ENCODE measurements at places on chromosomes 3 and 15.

DNA sequence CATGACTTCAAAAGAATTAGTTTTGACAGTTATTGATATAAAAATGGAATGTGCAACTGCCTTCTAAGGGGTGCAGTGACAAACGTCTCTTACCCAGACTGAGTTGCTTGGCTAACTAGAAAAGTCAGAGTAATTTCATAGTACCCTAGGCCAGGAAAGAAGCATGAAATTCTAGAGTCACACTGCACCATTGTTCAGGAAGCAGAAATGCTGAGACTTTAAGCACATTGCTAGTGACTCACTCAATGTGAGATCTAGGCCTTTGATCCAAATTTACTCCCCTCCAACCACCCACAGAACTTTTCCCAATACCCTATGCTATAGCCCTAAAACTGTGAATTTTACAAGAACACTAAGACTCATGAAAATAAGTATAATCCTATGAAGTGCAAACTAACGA, 110.8 kb downstream of the DUT start:
- no peak for DNase-seq

DNA sequence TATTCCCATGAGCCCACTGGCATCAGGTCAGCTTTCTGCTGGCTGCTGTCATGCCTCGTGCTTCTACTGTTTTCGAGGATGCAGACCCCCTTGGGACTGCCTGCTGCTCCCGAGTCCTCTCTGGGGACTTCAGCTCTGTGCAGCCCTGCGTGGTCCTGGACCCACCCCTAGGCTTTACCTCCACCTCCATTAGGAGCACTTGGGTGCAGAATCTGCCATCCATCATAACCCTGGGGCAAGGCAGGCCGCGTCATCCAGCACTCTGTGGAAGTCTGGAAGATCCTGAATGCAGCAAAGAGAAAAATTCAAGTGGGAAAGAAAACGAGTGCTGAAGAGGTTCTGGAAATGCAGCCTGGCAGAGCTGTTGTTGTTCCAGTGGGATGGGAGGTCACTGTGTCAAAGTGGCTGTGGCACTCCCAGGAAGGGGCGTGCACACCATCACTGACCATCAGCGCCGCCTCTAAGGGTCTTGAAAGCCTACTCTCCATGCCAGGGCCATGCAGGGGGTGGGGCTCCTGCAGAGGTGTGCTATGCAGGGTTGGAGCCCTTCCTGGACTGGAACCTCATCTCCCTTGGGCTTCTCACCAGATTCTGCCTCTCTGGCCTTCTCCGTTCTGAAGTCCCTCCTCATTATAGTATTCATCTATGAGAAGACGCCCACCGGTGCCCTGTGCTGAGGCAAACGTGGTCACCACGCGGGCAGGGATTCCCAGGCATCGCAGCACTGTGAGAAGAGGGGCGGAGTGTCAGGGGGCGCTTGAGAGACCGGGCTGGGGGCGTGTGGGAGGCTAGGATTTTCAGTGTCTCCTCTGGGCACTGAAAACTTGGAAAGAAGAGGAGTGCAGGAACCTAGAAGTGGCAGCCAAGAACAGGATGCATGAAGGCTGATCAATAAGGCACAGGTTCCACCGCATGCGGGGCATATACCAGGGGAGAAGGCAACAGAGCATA, 12.5 kb downstream of the EPB42 start:
- DNase-seq, result no peak

DNA sequence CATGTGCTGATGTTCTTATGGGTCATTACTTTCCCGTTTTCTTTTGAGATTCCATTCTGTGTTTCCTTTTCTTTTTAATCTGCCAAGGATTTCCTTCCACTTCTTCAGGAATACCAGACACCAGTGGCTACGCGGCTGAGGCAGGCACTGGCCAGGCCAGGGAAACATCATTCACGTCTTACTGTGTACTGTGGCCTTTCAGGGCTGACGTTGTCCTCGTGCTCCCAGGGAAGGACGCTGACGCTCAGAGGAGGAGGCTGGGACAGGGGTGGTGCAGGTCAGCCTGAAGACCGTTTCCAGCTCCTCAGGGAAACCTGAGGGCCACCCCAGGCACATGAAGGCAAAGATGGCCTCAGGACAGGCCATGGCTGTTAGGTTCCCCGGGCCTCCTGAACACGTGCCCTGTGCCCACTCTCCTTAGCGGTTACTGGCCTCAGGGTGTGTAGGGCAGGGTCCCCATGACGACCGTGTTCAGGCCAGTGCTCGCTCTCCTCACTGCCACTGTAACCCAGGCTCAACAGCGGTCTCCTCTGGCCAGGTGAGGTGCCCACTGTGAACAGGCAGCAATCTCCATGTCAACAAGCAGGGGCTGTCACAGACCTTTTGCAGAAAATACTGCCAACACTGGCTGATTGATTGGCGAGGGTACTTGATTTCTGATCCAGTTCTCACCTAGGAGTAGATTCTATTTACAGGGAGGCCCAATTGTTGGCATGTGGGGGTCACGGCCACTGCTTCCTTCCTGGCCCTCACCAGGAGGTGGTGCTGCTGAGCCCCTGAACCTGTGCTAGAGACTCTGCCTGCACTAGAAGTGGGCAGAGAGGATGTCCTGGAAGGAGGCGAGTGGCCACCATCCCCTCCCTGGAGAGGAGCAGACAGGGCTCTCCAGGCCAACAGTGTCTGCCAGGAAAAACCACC, 169.5 kb downstream of the ATP10A start:
- no peak for DNase-seq

- no peak for DNase-seq
Observed at GRCh38 chr3:61780455-61781228, 219.3 kb downstream of the PTPRG start.

- no peak for DNase-seq
Observed at GRCh38 chr15:39774688-39775267, 7.9 kb downstream of the FSIP1 start.

DNA sequence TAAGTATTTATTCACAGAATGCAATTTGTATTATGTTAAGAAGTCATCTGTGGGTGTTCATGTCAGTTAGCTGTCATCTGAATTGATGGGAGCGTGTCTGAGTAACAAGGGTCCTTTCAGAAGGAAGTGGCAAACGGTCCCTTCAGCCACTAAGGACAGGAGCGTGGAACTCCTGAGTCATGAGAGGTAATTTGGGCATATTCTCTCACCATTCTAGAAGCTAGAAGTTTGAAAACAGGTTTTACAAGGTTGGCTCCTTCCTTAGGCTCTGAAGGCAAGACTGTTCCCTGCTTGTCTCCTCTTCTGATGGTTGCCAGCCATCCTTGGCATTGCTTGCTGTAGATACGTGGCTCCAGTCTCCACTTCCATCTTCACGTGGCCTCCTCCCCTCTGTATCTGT, 19.7 kb downstream of the ABHD2 start:
- DNase-seq, result no peak

- DNase-seq, result no peak
Observed at GRCh38 chr15:50418041-50418583, 6.1 kb upstream of the USP8 start.

- no peak for DNase-seq
Observed at GRCh38 chr3:5458526-5458925, 271.0 kb downstream of the EDEM1 start.

DNA sequence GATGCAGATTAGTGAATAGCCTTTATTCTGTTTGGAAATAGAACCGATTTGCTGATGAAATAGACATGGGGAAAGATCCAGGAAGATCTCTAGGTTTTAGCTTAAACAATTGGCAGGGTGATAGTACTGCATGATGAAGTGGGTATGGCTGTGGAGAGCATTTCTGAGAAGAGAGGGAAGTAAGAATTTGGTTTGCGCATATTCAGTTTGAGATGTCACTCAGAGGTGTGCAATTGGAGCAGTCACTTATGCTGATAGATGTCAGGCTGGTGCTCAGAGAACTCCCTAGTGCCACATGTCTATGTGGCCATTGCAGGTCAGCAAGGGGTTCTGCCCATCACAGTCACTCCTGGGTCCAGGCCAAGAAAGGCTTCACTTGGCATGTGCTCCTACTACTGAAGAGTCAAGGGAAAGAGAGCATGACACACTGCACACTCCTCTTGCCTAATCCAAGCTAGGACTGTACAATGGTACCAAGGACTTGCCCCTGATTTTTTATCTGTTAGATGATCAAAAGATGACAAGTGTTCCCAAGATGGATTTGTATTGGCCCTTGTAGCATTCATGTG, 57.2 kb upstream of the ST8SIA2 start:
- DNase-seq, result no peak

GRCh38 chr3:14282001-14282705, 103.5 kb downstream of the LSM3 start:
- no peak for DNase-seq

- DNase-seq, result no peak
Observed at GRCh38 chr3:13259831-13260230, 160.3 kb downstream of the NUP210 start.

DNA sequence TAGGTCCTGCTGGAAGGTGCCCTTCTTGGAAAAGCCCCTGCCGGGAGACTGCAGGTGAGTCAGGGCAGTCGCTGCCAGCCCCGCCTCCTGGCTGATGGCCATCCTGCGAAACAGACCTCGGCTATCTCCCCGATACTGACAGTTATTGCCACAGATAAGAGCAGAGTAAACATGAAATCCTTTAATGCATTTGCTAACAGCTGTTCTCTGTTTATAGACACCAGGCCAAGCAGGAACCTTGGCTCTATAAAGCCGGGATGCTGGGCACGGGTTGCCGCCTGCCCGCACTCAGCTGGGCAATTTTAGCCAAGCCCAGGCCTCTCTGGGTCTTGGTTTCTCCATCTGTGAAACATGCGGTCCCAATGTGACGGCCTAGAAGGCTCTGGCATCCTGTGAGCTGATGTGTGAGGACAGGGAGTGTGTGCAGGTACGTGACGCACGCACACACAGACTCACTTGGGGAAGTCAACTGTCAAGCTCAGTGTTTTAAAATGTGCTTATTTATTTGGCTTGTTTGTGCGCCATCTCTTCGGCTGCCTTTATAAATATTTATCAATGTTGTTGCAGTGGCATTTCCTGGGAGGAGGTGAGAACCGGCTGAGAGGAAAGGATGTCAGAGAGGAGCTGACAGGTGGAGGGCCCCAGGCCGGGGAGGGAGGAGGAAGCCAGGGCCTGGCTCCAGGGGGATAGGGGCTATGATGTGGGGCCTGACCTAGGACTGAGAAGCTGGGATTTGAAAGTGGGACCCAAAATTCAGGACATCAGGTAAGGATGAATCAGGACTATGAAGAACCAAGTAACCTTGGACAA, 50.8 kb upstream of the PRR23E start:
- no peak for DNase-seq

- no peak for DNase-seq
Observed at GRCh38 chr15:62558640-62559380, 393.7 kb upstream of the C2CD4B start.

- DNase-seq, result no peak
Observed at GRCh38 chr3:2544212-2544611, 445.5 kb downstream of the CNTN4 start.

- no peak for DNase-seq
Observed at GRCh38 chr3:19811689-19812088, 122.3 kb downstream of the EFHB start.

GRCh38 chr15:26712335-26712734, 60.5 kb downstream of the GABRB3 start:
- DNase-seq, result no peak

DNA sequence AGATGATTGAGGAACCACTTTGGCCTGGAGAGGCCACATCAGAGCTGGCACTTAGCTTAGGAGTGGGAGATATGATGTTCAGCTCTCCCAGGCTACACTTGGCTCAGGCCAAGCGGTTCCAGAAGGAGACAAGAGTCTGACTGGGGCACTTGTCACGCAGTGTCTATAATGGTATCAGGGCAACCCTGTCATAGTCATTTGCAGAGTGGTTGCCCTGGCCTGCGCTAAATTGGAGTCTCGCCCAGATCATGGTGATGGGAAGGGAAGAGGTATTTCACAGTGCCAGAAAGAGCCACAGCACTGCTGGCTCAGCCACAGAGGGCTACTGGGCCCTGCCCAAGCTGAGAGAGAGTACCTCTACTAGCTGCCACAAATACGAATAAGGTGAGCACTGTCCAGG, 186.9 kb upstream of the CRBN start:
- DNase-seq, result no peak

GRCh38 chr15:45456212-45457106, 66.1 kb downstream of the SLC30A4 start:
- peak; percentile 40 for DNase-seq

- DNase-seq, result no peak
Observed at GRCh38 chr3:174529298-174529697, 329.8 kb upstream of the NAALADL2 start.

GRCh38 chr3:127781411-127782001, 40.8 kb downstream of the MGLL start:
- no peak for DNase-seq

- DNase-seq, result no peak
Observed at GRCh38 chr3:100936931-100937330, 56.3 kb downstream of the ABI3BP start.

DNA sequence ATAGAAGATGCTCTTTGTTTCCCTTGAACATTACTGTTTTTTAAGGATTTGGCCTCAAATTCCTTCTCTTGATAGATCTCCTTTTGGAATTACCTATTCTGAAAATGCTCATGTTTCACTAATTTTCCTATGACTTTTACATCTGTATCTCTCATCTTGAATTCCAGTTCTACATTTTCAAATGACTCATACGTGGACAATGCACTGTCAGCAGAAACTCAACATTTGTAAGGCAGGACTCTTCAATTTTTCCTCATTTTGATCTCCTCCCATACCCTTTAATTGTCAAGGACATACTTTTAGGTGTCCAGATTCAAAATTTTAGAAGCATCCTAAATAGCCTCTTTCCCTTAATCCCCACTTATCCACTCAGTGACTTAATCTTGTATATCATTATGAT, 341.0 kb upstream of the RASGRP1 start:
- DNase-seq, result no peak

GRCh38 chr15:88177451-88177850, 79.1 kb downstream of the NTRK3 start:
- DNase-seq, result no peak

DNA sequence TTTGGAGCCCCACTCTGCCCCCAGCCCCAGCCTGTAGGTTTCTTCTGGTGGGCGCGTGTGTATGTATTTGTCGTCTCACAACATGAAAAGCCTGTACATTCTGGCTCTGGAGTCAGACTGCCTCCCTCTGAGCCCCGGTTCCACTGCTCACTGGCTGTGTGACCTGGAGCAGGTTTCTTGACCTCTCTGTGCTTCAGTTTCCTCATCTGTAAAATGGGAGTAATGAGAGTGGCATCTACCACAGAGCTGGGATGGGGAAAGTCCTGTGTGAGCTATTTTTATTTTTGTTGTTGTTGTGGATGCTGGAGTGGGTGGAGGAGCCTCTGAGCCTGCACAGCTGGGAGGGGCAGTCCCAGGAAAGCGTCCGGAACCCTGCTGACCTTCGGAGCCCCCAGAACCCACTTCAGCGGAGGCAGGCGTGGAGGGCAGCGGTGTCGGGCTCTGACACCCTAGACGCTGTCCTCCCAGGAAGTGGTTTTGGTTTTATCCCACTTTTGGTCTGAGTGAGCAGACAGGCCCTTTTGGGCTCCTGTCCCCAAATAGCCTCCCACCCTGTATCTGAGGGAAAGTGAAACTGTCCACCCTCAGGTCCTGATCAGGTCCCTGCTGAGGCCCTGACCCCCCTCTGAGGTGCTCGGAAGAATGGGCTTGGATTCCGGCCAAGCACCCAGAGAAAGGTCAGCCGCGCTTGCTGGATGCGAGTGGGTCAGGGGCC, 103.5 kb downstream of the CHSY1 start:
- DNase-seq, result no peak

GRCh38 chr3:185270956-185271332, 17.1 kb upstream of the EHHADH start:
- no peak for DNase-seq
